Caudate nucleus (tissue), 63 donors: ENCODE measurements at places on chromosomes 3 and 15.

- DNase-seq: no peak
Measured at GRCh38 chr3:129235344-129235917, 14.0 kb upstream of the COPG1 start.

GRCh38 chr3:11297126-11297525, 24.9 kb downstream of the ATG7 start:
- no peak for DNase-seq

GRCh38 chr3:2851835-2852234, 258.3 kb downstream of the IL5RA start:
- DNase-seq: no peak

DNA sequence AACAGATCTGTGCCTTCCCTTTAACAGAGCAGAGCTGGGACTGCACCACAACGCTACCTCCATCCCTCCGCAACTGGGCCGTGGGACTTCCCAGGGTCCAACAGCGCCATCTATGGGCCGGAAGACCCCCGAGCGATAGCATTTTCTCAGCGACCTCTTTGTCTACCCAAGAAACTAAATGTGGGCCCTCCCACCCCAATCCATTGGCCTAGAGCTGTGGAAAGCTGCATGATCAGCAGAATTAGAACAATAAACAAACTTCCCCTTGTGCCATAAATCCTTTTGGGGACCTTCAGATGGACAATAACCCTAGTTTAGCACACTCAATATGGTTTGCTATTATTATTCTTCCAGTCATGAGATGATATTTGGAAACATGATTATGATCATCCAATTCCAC, 74.8 kb upstream of the NTRK3 start:
- no peak for DNase-seq

DNA sequence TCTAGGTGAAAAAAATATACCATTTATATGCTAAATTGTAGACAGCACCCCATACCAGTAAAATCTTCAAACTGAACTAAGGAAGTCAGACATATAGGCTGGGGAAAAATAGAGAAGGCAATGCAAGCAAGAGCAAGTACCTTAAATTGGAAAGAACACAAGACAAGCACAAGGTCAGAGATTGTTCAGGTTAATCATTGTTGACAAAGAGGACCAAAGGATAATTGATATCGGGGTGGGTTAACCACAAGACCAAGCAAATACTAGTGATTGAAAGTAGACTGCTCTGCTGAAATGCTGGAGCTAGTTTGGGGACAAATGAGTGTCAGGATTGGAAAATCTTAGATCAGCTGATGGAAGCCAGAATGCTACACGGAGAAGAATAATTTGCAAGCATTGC, 499.8 kb downstream of the ROBO2 start:
- DNase-seq: no peak

DNA sequence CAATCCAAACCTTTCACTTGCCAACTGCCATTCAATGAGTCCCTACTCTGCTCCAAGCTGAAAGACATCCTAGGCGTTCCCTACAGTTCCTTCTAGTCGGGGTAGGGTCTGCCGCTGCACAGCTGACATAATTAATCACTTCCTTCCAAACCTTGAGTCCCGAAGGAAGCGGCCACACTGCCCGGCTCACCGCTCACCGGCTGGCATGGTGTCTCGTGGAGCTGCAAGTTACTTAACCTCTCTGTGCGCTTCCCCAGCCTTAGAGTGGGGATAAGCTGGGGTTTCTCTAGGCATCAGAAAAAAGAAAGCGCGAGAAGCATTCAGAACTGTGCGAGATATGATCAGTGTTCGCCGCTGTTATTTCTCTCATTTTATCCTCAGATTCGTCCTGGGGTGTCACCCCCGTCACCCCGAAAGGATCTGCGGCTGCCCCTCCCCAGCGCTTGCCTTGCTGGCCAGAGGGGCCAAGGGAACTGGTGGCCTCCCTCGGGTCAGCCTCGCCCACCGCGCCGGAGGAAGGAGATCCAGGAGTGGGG, 748 bp downstream of the MRPS25 start:
- DNase-seq: no peak

GRCh38 chr3:24497942-24498341, 3.3 kb upstream of the THRB start:
- no peak for DNase-seq

DNA sequence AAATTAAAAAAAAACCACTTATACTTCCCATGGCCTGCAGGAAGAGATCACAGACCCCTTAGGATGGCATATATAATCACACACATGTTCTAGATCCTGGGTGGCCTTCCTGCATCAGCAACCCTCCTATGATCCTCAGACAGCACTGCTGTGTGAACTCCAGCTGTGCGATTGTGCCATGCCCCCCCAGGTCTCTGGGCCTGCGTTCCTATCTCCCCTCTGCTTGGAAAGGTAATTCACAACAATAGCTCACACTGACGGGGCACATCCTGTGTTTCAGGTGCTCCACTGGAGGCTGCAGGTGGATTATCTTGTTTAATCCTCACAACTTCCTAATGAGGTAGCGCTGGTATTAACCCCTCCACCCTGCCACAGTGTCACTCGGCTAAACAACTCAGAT, 71.2 kb upstream of the GLCE start:
- no peak for DNase-seq

DNA sequence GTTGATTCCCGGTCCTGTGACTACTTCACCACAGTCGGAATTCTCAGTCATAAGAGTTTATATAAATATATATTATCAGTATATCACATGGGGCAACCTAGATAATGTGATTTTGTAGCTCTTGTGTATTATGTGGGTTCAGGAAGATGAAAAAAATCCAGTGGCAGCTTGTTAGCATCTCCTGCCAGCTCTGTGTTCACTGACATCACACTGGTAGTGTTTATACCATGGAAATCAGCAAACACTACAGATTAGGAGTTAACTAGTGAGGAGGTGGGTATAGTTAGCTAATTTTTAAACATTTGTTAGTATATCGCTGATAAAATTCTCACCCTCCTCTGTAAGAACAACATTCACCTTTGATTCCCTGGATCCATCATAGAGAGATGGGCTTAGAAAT, 44.5 kb upstream of the KCNMB2 start:
- no peak for DNase-seq
